ENCODE measurements at places on chromosomes 2 and 18.

DNA sequence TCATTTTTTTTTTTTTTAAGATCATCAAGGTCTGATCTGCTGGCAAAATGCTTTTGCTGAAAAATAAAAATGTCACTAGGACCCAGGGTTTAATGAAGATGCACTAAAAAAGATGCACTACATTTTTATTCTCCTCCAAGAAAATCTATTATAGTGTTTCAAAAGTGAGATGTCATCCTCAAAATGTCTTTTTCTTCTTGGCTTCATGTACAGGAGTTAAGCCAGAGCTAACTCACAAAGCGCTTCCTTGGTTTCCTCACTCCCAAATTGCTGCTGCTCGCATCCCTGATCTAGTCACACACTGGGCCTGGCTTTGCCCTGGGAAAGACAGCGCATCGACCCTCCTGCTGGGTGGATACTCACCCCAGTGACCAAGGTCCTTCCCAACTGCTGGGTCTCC lies 113.4 kb upstream of the CCDC68 start:
- DNase-seq, result no peak

- no peak for DNase-seq
Measured at GRCh38 chr2:239020541-239021041, 172.7 kb downstream of the TWIST2 start.

DNA sequence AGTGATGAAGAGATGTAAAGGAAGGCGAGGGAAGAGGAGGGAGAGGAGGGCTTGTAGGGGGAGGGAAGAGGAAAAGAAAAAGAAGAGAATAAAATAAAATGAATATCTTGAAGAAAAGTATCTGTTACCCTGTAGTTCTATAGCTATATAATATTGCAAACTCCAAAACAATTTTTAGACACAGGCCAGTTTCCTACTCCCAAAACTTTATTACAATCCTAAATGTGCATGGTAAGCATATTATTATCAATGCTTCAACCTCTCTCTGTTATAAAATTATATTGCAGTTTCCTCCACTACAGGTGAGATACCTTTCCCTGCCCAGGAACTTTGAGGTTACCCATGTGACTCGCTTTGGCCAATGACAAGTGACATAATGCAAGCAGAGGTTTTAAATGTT lies 1351.6 kb upstream of the NRXN1 start:
- DNase-seq, result no peak

DNA sequence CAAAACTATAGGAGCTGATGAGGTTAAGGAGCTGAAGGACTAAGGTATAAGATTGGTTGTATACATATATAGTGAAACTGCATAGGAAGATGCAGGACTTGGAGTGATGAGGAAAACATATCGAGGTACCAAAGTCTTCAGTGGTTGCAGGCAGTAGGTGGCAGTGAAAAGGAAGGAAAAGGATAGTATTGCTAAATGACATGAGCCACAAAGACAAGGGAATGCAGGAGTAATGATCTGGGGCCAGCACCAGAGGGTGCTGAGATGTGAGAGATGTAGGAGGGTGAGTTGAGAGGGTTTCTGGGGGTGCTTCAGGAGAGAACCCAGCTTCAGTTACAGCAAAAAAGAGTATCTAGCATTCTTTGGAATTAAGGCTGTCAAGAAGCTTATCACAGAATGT lies 172.2 kb upstream of the MYO3B start:
- no peak for DNase-seq

GRCh38 chr2:27206346-27206745 lies 5.5 kb upstream of the ATRAID start:
- no peak for DNase-seq

DNA sequence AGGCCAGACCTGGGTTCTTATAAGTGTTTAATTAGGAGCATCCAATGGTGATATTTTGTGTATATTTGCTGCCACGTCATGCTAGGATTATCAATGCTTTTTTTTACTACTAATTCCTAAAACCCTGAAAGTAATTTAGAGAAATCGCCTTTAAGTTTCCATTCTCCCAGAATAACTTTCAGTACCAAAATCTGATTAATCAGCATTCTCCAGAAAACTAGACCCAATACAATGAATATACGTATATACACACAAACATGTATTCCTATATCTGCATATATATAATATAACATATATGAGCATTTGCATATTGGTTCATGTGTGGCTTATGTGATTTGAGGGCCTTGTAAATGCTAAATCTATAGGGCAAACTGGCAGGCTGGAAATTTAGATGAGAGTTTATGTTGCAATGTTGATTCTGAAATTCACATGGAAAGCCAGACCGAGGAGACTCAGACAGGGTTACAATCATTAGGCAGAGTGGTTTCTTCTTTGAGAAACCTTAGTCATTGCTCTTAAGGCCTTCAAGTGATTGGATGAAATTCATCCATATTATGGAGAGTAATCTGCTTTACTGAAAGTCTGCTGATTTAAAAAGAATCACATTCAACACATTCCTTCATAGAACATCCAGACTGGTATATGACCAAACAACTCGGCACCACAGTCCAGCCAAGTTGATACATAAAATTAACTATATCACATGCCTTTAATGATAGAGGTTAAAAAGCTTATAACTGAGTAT lies 65.9 kb upstream of the RGPD4 start:
- no peak for DNase-seq

DNA sequence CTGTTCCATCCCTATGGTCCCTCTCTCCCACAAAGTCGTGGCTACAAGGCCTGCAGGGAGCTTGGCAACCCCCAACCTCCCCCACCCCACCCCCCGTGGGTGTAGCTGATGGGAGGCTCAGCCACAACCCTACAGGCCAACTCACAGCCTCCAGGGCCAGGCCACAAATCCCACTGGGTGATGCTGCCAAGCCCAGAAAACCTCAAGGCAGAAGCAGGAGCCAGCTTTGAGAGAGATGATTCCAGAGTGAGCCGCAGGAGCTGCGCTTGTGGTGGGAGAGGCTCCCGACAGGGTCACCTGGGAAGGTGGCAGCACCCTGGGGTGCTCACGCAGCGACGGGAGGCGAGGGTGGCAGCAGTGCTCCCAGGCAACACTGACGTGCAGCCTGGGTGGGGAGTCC lies 44.8 kb downstream of the ADCY3 start:
- no peak for DNase-seq

DNA sequence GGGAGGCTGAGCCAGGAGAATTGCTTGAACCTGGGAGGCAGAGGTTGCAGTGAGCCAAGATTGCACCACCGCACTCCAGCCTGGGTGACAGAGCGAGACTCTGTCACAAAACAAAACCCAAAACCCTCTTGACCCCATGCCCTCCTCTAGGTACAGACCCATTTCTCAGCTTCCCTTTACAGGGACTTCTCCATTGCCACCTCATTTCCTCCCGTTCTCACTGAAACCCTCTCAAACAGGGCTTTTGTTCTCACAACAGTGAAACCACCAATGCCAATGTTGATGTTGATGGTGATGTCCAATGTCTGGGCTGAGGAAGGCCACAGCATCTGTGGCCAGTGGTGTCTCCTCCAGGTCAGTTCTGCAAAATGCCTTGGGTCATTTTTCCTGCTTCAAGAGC lies 69.0 kb upstream of the ZCCHC2 start:
- no peak for DNase-seq
